Activated gamma-delta T cell treated with Interleukin-2 at 50 U/mL for 16 hours (primary cell): ENCODE measurements at places on chromosomes 4 and X.

GRCh38 chr4:37879365-37879764 lies 11.5 kb upstream of the TBC1D1 start:
- DNase-seq, result no peak

DNA sequence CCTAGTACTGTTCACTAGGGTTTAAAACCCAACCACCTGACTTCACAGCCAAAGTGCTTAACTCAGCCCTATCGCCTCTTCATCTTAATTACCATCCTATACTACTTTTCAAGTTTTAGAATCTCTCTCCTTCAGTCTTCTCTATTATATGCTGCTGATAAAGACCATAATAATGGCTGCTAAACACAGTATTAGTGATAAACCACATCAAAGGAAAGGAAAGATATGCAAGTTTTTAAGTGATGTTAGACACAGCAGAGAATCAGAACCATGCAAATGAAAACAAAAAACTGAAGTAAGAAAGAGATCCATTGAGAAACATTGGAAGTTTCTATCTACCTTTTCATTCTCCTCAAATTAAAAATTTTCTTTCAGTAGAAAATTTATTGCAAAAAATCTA lies 100.8 kb downstream of the REELD1 start:
- DNase-seq, result no peak

DNA sequence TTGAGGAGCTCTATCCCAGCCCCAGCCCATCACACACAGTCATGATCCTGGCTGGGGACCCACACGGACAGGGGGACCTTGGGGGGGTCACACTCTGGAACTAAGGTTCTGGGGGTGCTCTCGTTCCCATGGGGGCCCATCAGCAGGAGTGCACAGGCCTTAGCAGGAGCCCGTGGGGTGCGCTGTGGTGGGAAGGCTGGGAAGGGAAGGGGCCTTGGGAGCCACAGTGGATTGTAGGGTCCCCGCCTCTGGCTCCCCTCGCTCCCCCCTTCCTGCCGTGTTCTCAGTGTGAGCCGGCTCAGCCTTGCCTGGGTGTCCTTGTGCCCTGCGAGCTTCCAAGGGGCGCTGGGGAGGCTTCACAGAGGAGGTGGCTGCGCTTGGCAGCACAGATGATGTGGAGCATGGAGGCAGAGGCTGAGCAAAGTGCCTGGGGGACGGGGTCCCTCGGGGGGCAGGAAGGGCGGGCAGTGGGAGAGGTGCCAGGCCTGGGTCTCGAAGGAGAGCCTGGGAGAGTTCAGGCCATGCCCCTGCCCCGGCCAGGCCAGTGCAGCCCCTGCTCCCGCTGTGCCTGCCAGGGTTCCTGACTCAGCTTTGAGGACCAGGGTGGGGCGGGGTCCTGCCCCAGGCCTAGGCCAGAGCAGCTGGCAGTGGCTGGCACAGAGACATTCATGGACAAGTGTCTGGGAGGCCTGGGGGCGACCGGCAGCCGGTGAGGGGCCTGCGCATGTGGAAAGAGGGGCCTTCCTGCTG lies 5.5 kb upstream of the HGFAC start:
- no peak for DNase-seq

- no peak for DNase-seq
Observed at GRCh38 chrX:40153345-40154249, 55.8 kb upstream of the BCOR start.

DNA sequence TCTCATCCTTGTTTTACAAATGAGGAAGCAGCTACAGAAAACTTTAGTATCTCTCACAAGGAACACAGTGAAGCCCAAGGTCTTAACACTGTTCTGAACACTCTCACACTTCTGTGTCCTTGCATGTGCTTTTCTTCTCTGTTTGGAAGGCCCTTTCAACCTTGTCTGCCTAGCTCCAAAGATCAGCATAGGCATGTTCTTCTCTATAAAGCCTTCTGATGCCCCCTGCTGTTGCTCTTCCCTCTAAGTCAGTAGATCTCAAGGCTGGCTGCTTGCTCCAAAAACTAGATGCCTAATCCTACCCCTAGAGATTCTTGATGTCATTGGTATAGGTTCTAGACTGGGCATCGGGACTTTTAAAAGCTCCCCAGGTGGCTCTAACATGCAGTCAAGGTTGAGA lies 5.9 kb downstream of the APOO start:
- DNase-seq, result peak; percentile 11

- DNase-seq, result no peak
Observed at GRCh38 chr4:69731847-69732246, 28.6 kb downstream of the SULT1B1 start.

- DNase-seq, result no peak
Observed at GRCh38 chr4:102757681-102758080, 3.1 kb downstream of the MANBA start.

DNA sequence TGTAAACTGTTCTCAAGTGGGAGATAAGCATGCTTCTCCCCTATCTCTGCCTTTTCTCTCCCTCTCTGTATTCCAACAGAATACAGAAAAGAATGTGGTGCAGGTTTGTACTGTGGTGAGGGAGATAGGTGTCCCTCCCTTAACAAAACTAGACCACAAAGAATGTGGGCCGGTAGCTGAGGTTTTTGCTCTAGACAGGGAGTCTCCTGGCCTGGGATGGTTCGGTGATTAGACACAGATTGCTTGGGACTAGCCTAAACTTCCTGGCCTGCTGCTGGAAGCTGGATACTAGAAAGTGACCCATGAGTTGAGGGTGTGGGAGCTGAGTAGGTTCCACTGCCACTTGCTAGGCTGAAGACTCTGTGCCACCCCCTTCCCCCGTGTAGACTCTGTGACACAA lies 143.0 kb downstream of the CXXC4 start:
- DNase-seq, result no peak

- DNase-seq, result no peak
Observed at GRCh38 chrX:108397627-108398391, 40.4 kb downstream of the COL4A6 start.

DNA sequence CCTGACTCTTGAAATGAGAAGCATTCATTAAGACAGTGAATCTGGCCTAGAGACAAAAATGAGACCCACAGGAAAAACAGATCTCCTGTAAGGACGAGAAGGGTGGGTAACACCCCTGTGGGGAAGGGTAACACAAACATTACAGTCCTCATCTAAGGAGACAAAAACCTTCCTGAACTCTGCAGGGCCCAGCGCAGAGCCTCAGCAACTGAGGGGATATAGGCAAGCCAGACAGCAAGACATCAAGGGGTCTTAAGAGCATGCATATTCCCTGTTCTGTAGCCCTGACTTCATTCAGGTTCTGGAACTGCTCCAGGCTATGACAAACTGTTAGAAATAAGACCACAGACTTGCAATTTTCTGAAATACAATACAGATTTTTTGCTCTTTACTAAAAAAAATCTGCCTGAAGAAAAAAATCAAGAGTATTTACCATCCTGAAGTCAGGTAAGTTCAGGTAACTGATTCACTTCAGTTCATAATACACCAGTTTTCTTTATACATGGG lies 15.5 kb downstream of the COX18 start:
- DNase-seq, result no peak

GRCh38 chr4:1192091-1192492 lies 19.7 kb upstream of the SPON2 start:
- DNase-seq, result no peak

GRCh38 chr4:94419956-94420355 lies 31.8 kb upstream of the PDLIM5 start:
- no peak for DNase-seq

- DNase-seq, result no peak
Observed at GRCh38 chr4:73979407-73979957, 2.3 kb downstream of the PF4 start.

- no peak for DNase-seq
Observed at GRCh38 chr4:148787285-148787684, 345.1 kb upstream of the NR3C2 start.

GRCh38 chrX:150158554-150159332 lies 204.4 kb upstream of the MAMLD1 start:
- DNase-seq, result no peak

DNA sequence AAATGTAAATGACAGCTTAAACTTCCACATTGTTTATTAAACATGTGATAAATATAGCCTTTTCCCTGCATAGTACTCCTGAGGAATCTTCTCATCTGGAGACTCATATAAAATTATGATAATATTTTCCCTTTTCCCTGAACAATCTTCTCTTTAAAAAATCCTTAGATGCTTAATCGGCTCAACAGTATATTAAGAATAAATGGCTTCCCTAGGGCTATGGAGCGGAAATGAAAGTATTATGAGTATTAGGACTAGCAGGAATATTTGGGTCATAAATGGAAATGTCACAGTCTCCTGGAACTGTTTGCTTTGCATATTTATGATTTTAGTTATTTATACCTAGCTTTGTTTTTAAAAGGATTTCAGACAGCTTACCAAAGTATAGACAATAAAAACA lies 200.7 kb upstream of the PDE5A start:
- no peak for DNase-seq

- DNase-seq, result no peak
Observed at GRCh38 chr4:147594578-147594977, 22.6 kb upstream of the TMEM184C start.

GRCh38 chrX:16130707-16131106 lies 7.3 kb downstream of the GRPR start:
- DNase-seq, result no peak

DNA sequence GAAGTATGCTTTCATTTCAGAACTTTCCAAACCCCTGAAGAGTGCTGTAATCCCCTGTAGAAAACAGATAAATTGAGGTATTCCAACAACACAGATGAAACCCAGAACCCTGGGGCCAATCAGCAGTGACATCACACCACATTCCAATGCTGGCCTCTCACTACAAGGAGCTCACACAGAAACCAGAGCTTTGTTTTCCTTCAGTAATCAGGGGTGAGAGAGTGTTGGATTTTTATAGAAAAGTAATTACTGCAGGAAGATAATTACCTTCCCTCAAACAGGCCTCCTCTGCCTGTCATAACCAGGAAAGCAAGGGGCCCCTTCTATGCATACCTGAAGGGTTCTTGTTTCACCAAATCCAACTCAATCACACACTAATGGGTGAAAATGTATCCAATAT lies 246.2 kb downstream of the SCFD2 start:
- DNase-seq, result no peak

DNA sequence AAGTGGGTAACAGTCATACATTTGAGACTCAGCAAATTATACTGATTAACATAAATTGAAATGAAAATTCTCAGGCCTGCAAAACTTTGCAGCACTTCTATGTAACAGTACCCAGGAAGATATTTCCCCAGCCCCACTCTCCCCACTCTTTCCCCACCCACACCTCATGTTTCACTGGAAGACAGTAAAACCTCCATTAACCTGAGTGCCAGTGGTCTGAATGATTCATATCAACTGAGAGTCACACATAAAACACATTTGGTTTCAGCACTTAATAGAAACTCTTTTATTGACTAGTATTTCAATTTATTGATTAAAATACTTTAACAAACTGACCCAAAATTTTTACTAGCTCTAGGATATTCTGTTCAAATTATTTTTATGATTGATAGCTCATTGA lies 6.9 kb downstream of the CXCL6 start:
- DNase-seq, result no peak

GRCh38 chr4:44538534-44538933 lies 89.9 kb upstream of the KCTD8 start:
- no peak for DNase-seq

- DNase-seq, result no peak
Observed at GRCh38 chr4:123526511-123526910, 129.9 kb downstream of the SPRY1 start.

DNA sequence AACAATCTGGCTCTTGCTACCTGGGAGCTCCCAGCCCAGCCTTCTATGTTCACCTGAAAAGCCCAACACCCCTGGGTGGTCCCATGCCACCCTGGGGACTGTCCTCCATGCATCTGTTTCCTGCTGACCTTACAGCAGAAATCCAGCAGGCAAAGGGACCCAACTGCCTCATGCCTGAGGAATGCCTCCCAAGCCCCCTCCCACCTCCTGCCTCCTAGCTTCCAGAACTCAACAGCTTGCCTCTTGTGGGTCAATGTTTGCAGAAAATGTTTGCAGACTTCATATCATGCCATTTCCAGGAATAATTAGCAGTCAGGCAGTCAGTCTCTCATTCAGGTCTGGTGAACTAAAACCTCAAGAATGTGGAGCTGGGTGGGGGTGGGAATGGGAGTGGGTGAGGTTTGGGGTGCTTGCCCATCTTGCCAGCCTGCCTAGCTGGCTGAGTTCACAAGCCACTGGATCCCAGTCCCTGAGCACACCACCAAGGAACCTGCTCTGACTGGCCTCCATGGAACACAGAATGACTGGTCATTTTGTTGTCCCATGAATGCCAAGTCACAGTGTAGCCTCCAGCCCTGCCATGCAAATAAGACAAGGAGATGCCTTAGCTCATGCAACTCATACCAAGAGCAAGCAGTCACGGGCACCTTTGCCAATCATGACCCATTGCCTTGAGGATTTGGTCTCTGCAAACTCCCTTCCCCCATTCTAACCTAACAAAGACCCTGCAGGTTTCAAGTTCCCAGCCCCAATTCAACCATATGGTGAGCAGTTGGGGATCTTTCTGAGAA lies 12.1 kb upstream of the PLAC1 start:
- no peak for DNase-seq

DNA sequence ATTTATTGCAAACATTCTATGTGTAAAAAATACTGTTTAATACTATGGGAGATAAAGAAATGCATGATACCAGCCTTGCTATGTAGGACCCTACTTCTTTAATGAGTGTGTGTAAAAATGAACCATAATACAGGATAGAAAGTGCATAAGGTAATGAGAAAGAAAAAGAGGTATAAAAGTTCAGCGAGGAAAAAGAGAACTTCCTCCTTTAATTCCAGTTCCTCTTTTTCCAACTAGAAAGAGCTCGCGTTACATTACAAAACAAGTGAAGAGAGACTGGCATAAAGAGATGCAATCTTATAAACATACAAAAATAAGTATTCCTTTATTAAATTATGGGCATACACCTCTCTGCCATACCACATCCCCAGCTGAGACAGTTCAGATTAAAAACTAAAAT lies 77.4 kb downstream of the ANKRD17 start:
- no peak for DNase-seq

DNA sequence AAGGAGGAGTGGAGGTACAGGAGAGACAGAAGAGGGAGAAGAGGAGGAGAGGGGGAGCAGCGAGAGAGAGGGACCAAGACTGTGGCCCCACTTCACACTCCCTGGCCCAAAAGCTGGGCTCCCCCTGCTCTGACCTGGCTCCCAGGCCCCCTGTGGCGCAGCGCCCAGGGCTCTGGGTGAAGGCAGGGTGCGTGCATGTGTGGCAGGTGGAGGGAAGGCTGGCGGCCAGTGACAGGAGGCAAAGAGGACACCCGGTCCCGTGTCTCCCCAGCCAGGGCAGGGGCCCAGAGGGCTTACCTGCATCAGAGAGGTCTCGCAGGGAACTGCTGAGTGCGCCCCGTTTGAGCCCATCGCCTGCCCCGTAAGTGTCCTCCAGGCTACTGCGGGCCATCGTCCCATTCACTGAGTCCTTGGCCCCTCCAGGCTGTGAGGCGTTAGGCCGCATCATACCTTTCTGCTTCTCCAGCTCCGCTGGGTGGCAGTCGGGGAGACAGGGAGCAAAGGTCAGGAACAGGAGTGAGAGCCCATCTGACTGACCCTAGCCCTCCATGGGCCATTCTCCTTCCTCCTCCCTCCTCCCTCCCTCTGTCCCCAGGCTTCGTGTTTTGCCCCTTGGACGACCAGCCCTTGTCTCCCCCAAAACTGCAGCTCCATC lies 11.1 kb upstream of the KDM5C start:
- no peak for DNase-seq
